LoVo (cell line): ENCODE measurements at places on chromosomes 5 and 9.

GRCh38 chr9:89274838-89275237, 36.2 kb upstream of the CKS2 start:
- no peak for DNase-seq

DNA sequence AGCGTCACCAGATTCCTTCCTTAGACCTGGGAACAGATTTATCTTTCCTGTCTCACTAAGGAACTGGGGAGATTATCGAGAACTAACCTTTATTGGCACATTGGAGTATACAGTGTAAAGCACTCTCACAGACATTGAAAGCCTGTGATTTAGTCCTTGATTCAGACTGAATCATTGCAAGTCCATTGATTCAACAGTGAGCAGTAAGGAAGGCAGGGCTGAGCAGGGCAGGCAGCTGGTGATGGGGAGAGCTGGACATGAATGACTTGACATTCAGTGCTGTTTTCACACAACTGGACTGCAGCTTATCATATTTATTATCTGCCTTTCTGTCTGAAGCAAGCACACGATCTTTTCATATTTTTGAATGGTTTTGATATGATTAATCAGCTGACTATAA, 16.2 kb downstream of the ISOC1 start:
- DNase-seq = no peak

GRCh38 chr5:168679515-168679920, 100.3 kb upstream of the PANK3 start:
- peak; percentile 80 for DNase-seq

GRCh38 chr9:79598562-79599345, 27.0 kb downstream of the TLE4 start:
- no peak for DNase-seq

GRCh38 chr9:121954477-121955140, 138.5 kb downstream of the TTLL11 start:
- DNase-seq = no peak

GRCh38 chr5:133681896-133682295, 69.6 kb upstream of the FSTL4 start:
- no peak for DNase-seq

DNA sequence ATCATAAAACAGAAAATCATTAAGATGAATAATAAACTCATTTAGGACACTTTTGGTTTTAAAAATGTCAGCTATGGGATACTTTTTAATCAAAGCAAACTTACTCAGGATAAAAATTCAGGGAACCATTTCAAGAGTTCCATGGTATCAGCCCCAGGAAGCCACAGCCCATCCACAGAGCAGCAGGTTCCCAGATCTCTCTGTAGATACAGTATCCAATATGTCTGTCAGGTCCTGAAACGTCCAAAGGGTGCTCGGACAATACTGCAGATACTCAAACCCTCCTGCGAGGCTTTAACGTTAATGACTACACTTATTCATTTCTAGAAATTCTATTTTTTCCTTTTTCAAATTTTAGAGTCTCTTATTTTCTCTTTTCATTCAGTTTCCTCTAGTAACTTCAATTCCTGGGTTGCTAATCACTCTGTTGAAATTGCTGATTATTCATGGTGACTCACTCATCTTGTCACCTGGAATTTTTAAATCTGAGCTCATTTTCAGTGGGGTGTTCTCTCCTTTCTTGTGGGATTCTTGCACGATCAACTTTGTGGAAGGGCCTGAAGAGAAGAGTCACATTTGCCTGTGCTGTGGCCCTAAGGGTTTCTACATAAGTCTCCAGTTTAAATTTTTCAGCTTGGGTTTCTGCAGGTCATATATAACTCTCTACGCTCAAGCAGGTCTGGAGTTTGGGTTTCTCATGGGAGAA, 435.8 kb downstream of the CTNND2 start:
- DNase-seq = no peak

DNA sequence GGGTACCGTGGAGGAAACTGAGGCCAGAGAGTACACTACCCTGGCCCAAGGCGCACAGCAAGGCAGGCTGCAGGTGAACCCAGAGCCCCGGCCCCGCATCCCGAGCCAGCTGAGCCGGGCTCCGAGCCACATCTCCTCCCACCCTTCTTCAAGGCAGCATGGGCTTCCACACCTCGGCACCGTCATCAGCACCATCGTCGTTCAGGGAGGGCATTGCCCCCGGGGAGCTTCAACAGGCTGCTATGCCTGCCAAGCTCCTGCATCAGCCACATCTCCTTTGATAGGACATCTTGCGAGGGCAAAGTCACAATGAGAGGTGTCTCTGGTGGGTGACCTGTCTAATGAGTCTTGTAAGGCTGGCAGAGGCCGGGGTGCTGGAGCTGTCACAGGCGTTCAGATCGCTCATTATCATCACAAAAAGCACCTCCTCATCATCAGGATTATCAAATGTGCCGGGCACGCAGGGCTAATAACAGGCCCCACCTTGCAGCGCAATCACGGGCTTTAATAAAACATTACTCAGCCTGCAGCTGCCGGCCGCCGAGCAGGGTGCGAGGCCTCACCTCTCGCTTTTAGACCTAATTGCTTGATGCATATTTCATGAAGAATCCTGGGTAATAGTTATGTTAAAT, 20.0 kb upstream of the SLC25A51 start:
- no peak for DNase-seq

- DNase-seq = peak; percentile 22
Measured at GRCh38 chr5:78647351-78647818, 1.2 kb downstream of the LHFPL2 start.

DNA sequence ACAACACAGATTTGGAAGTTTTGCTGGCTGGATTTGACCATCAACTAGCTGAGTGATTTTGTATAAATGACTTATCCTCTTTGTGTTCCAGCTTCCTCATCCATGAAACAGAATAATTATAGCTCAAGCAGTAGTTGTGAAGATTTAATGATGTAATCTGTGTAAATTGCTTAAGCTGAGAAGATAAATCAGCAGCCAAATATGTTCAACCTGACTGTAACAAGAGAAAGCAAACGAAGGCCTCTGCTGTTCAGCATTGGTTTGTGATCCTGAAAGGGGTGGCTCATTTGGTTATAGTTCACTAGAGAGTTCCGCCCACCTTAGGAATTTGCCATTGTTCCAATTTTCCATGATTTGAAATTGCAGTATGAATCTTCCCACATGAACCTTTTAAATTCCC, 75.7 kb upstream of the CCDC112 start:
- DNase-seq = no peak

GRCh38 chr9:97593960-97594359, 39.2 kb downstream of the TSTD2 start:
- no peak for DNase-seq

DNA sequence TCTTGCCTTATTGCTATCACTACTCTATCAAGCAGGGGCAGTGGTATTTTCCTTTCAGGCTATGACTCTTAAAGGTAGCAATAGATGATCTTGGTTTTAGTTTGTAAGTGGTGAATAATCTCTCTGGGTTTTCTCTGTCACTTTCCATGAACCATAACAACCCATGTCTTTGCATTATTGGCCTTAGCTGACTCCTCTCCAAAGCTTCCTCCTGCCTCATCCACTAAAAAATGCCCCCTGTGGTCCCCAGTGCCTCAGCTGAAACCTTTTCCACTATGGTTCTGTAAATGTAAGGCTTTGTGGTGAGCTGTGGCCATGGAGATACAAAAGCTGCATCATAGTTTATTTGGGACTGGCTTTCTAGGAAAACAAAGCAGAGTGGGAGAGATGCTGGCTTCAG, 128.8 kb downstream of the GPBP1 start:
- DNase-seq = no peak
